Frontal cortex (tissue), 4 donors: ENCODE measurements at places on chromosomes 5 and 9.

- DNase-seq = no peak
These were observed 55.8 kb downstream of the ASS1 start for GRCh38 chr9:130500340-130501180.

DNA sequence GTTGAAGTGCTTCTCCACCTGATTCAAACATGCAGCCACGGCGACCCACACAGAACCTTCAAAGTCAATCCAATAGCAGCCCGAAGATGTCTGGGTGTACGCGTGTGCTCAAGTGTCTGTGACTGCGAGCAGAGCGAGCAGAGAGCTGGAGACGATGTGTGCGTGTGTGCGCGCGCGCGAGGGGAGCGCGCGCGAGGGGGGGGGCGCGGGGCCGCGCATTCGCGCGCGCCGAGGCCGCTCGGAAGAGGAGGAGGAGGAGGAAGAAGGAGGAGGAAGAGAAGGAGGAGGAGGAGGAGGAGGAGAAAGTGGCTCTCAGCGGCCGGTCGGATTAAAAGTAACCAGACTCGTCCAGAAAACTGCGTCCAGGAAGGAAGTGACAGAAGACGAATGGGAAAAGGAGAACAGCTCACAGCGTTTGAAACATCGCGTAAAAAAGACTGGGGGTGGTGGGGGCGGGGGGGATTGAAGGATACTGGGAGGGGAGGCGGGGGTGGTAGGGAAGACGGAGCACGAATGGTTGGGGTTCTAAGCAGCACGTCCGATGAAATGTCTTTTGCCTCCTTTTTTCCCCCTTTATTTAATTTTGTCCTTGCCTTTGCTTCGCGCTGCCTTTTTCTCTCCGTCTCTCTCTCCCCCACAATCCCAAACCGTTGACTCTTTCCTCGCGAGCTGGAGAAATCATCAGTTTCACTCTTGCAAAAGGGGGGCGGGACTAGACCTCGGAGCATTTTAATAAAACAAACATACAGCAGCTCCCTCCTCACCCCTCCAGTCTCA, at the start of gene MEF2C:
TSS of gene MEF2C (minus strand) at position 126 of the 777 bp plus-strand sequence. CDS start 59,396 bp downstream, outside the sequence.
- peak; percentile 53 for DNase-seq

DNA sequence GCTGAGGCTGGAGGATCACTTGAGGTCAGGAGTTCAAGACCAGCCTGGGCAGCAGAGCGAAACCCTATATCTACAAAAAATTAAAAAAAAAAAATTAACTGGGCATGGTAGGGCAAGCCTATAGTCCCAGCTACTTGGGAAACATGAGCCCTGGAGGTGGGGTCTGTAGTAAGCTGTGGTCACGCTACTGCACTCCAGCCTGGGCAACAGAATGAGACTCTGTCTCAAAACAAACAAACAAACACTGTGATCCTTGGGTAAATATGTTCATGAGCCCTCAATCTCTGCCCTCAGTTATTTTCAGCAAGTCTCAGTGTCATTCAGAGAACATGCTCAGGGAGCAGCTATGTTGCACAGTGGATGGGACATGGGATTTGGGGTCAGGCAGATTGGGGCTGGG, 76.2 kb downstream of the PTTG1 start:
- DNase-seq = no peak

GRCh38 chr9:90064971-90065370, 460.2 kb downstream of the GADD45G start:
- no peak for DNase-seq

DNA sequence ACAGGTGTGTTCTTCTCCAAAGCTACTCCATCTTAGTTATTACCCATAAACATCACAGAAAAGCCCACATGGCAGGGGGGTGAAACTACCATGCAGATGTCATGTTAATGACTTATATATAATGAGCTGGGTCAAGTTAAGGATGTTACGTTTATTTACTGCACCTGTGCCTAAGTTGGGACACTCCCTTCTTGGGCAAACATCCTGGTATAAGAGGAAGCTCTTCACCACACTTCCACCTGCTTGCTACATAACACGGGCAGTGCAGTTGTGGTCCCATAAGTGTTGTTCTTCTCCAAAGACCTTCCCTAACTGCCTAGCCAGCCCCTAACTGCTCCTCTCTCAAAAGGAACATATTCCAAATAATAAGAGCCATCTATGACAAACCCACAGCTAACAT, 9.3 kb upstream of the ZCCHC9 start:
- no peak for DNase-seq

DNA sequence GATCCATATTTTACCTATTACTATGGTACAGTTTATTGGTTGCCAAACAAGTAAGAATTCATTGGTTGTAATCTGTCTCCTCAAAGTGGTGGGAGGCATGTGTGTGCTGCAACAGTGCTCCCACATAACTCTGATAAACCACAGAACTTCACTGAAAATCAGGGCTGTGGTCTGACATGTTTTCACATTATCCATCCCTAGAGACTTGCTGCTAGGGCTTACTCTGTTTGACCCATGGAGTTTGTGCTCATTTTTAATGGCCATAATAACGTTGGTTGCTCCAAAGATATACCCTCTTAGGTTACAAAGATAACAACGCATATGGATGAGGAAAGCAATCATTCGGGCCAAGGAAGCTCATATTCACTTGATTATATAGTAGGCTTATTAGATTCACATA, 37.0 kb downstream of the HACD4 start:
- DNase-seq = no peak

DNA sequence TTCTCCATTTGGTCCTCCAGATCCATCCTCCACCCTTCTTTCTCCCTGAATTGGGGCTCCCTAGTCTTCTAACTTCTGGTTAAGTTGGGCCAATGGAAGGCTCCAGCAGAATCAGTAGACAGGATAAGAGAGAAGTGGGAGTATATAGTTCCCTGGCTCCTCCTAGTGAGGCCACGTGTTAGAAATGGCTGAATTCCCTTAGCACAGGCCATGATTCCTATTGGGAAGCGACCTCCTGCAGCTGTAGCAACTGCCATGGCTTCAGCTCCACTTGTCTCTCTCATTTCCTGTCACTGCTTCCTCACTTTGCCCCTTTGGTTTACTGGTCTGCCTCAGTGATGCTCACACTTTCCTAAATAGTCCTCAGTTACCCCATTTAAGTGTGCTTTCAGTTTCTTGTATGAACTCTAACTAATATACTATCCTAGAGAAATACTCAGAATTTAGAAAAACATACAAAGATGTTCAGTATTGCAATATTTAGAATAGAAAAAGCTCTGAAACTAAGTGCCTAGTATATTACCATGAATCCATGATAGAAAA, 104.8 kb upstream of the SMARCA2 start:
- DNase-seq = no peak

GRCh38 chr5:39462211-39462610, 37.4 kb upstream of the DAB2 start:
- no peak for DNase-seq

DNA sequence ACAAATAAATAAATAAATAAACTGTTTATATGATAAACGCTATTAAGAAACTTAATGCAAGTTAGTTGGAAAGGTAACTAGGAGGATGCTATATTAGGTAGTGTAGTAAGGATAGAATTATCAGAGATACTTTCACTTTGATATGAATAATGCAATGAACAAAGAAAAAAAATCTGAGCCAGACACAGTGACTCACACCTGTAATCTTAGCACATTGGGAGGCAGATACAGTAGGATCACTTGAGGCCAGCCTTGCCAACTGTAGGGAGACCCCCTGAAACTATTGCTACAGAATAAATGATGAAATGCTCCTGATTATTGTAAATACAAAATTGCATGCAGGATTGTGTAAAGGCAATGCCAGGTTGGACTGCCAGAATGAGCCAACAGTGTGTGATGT, 109.2 kb downstream of the ANXA2R start:
- no peak for DNase-seq

- no peak for DNase-seq
These were observed 1037.0 kb downstream of the NR2F1-AS1 start for GRCh38 chr5:92544036-92544435.

DNA sequence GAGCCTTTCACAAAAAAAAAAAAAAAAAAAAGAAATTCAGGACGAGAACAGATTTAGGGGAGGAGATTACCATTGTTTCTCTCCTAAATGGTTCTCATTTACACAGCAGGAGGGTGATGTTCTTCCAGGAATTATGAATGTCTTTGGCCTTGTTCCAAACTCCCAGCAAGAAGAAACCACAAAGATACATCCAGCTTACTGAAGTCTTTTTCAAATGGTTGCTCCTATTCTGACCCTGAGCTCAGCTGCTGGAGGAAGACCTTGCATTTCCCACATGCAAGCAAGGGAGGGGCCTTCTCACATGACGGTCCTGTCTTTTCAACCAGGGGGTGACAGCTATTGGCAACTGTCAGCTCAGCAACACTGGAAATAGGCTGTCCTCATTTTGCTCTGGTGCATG, 203.0 kb upstream of the VLDLR start:
- DNase-seq = no peak

- no peak for DNase-seq
These were observed 265.5 kb downstream of the CWC27 start for GRCh38 chr5:65034029-65034812.

DNA sequence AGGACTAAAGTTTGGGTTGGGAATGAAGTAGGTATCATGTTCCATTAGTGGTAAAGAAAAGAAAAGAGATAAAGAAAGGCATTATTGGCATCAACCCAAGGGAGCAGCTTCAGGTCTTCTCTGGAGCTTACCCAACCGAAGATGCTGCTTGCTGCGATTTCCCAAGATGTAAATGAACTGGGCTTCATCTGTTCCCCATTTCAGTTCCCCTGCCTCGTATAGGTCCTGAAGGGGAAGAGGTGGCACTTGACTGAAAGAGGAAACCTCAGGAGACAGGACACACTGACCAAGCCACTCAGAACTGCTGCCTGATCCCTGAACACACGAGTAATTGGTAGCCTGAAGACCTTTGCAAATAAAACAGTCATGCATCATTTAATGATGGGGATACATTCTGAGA, 24.6 kb downstream of the ANXA6 start:
- no peak for DNase-seq

GRCh38 chr5:76163111-76163628, 80.0 kb downstream of the SV2C start:
- DNase-seq = no peak

GRCh38 chr9:99134893-99135341, 30.0 kb downstream of the TGFBR1 start:
- no peak for DNase-seq

- no peak for DNase-seq
These were observed 203.7 kb downstream of the ADAMTS12 start for GRCh38 chr5:33688066-33688465.

DNA sequence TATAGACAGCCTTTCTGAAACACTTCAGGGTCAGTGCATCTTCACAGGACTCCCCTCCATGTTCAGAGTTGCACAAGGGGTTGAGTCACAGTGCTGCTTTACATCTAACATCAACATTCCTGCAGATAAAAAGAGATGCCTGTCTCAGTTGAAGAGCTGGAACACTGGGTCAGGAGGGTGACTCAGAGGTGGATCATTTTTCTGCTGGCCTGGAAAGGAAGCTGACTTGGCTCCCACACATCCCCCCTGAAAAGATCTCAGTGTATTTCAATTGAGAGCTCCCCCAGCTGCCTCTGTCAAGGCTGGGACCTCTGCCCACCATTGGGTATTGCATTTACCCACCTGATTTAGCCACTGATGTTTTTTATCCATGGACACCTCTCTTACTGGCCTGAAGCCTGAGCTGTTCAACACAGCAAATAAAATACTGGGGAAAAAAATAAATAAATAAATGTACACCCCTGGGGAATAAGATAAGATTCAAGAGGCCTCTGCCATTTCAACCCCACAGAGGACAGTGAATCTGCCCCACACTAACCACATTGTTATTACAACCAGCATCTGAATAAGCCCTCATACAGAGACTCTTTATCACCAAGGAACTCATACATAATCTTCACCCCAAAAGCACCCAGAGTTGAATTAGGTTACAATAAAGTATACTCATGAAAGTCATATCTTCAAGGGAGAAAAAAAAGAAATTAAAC, 716.4 kb downstream of the SEMA5A start:
- DNase-seq = no peak

DNA sequence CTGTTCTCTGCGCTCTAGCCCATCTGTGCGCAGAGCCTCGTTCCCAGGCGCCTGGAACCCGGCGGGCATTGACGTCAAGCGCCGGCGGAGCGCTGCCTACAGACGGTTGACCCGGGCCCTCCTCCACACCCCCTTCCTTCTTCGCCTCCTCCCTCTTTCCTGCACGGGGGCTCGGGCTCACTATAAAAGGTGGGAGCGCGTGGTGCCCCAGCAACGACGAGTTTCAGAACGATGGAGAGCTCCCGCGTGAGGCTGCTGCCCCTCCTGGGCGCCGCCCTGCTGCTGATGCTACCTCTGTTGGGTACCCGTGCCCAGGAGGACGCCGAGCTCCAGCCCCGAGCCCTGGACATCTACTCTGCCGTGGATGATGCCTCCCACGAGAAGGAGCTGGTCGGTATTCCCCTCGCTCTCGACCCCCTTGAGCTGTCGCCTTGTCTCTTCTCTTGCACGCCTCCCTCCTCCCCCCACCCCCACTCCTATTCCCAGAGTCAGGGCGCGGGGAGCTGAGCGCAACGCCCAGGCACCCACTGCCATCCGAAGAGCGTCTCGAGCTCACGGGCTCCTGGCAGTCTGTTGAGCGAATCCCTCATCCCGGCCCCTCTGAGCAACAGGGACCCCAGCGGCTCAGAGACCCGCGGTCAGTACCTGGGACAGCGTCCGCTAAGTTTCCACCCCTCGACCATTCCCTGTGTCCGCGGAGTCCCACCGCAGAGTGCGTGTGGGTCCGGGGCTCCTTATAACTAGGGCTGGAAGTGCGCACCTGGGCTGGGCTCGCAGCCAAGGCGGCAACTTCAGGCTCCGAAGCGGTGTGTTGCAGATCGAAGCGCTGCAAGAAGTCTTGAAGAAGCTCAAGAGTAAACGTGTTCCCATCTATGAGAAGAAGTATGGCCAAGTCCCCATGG, at the start of gene CARTPT:
TSS of gene CARTPT (plus strand) at position 213 of the 902 bp plus-strand sequence. CDS start at position 232, 19 bp downstream.
- DNase-seq = no peak

GRCh38 chr5:113319256-113320053, 115.3 kb downstream of the TSSK1B start:
- no peak for DNase-seq

DNA sequence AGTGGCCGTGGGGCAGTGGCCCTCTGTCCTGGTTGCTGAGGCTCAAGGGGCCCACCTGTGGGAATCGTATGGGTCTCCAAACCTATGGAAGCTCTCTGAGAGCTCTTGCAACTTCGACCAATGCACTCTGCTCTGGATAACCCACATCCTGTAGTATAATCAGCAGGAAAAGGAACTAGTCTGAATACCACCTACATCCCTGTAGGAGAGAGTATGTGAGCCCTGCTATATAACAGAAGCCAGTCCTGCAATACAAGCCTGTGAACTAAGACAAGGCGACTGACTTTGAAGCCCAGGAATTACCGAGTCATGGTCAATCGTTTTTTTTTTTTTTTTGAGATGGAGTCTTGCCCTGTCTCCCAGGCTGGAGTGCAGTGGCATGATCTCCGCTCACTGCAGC, 29.8 kb upstream of the BICD2 start:
- no peak for DNase-seq
